Effector CD8-positive, alpha-beta T cell (primary cell): ENCODE measurements at places on chromosomes 6 and 20.

- DNase-seq: no peak
Measured at GRCh38 chr6:111381123-111381522, 101.9 kb downstream of the REV3L start.

GRCh38 chr6:72810571-72811280 lies 188.9 kb downstream of the KCNQ5 start:
- DNase-seq: no peak

GRCh38 chr20:56636716-56637115 lies 7.6 kb downstream of the TFAP2C start:
- DNase-seq: no peak

DNA sequence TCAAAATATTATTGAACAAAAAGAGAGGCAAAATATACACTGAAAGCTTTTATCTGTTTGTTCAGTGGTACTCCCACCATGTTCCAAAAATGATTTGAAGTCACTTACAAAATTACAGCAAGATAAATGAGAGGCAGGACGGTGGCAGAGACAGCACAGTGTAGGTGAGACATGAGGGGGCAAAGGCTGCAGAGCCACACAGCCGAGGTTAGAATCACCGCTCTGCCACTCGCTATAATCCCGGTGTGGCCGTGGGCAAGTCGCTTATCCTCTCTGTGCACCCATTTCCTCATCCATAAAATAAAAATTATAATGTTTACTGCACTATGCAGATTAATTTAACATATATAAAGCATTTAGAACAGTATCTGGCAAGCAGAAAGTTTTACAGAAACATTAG lies 140.1 kb upstream of the BEND6 start:
- no peak for DNase-seq

- no peak for DNase-seq
Measured at GRCh38 chr6:1587977-1588376, 21.7 kb upstream of the FOXC1 start.

- DNase-seq: no peak
Measured at GRCh38 chr6:34350137-34350933, 42.1 kb downstream of the NUDT3 start.

DNA sequence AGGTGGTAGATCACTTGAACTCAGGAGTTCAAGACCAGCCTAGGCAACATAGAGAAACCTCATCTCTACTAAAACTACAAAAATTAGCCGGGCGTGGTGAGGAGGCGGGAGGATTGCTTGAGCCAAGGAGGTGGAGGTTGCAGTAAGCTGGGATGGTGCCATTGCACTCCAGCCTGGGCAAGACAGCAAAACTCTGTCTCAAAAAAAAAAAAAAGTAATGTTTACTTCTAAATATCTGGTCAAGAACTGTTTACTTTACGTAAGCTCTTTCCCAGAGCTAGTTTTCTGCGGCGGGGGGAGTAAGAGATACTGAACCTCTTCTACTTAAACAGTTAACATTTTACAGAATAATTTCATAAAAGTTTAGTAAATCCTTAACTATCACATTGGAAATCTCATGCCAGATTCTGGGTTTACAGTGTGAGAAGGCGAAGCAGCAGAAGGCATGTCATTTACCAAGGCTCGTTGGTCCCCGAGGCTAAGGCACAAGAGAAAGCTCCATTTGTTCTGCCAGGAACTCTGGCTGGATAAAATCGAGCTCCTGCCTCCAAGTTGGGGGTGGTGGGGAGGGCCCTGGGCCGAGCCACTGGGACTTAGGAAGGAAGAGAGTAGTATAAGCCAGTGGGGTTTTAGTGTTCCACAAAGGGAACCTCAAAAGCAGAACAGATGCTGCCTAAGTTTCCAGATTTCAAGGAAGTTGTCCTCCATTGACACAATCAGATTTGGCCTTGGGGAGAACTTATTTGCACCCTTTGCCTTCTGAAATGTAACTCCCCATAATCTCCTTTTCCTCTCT lies 41.7 kb downstream of the ARFGEF2 start:
- DNase-seq: no peak

GRCh38 chr6:29992807-29993206 lies 50.5 kb downstream of the HLA-A start:
- DNase-seq: no peak

DNA sequence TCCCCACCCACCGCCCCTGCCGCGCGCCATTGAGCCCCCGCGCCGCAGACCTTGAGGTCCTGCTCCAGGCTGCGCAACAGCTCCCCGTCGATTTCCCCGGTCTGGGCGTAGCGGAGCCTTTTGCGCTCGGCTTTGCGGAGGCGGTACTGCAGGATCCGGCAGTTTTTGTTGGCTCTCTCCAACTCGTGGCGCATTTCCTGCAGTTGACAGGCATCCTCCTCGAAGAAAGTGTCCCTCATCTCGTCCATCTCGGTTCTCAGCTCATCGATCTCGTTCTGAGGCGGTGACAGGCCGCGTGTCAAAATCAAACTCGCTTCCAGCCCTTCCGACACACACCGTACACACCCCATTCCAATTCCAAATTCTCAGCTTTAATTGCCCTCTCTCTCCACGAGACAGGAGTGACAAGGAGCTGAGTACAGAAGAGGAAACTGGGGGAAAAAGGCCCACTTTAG lies 4.3 kb downstream of the MTCL3 start:
- DNase-seq: no peak

DNA sequence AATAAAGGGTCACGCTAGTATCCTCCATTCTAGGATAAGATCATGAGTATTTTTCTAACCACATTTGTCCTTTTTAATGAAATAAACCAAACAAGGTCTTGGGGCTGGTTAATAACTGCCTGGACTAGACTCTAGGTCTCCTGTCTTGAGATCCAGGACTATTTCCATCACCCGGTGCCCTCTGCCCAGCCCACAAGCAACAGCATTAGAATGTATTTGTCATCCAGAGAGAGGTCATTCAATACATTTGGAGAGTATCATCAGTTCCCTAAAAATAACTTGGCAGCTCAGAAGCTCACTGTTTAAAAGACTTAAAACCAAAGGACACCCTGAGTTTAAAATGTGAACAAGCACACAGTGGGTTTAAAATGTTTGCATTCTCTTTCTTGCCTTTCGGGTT lies 4.4 kb upstream of the RBM24 start:
- DNase-seq: no peak

- no peak for DNase-seq
Measured at GRCh38 chr6:138504764-138505689, 5.7 kb upstream of the NHSL1 start.

- no peak for DNase-seq
Measured at GRCh38 chr20:58053391-58054055, 174.9 kb downstream of the ANKRD60 start.
